ENCODE measurements at places on chromosomes 6 and 20. TPM values are rescaled to one million over a fixed set of nuclear protein-coding genes. Genes with fewer than 3 reads are reported as not detected.

- DNase-seq: no peak
These were observed 44.0 kb downstream of the PTPRA start for GRCh38 chr20:2917266-2917665.

SLC2A4RG gene
- 27.1 TPM for polyA plus RNA-seq

- DNase-seq: no peak
These were observed 714.1 kb downstream of the DHX35 start for GRCh38 chr20:39676241-39676640.

FNDC11 gene
- 0.22 TPM for polyA plus RNA-seq

SLC17A3 gene
- not detected for polyA plus RNA-seq

DNA sequence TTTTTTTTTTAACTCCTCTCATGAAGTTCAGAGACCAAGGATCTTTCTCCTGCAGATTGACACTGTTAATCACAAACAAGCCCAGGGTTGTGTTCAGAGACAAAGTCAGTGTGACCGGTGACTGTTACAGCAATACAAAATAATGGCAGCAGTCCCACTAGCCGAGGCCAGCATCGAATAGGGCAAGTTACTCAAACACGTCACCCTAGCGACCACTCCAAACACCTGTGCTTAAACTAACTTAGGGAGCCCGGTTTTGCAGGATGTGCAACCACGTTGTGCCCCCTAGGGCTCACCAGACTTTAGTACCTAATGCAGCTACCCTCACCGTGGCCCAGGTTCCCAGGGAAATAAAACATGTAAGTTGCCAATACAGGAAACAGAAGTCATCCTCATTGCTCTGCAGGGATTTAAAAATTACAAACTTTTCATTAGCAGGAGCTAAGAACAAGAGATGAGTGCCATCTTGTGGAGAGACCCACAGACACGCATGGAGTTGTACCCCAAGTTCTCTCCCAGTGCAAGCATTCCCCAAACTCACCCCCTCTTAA, 38.1 kb downstream of the FAM50B start:
- DNase-seq: peak; percentile 36

DNA sequence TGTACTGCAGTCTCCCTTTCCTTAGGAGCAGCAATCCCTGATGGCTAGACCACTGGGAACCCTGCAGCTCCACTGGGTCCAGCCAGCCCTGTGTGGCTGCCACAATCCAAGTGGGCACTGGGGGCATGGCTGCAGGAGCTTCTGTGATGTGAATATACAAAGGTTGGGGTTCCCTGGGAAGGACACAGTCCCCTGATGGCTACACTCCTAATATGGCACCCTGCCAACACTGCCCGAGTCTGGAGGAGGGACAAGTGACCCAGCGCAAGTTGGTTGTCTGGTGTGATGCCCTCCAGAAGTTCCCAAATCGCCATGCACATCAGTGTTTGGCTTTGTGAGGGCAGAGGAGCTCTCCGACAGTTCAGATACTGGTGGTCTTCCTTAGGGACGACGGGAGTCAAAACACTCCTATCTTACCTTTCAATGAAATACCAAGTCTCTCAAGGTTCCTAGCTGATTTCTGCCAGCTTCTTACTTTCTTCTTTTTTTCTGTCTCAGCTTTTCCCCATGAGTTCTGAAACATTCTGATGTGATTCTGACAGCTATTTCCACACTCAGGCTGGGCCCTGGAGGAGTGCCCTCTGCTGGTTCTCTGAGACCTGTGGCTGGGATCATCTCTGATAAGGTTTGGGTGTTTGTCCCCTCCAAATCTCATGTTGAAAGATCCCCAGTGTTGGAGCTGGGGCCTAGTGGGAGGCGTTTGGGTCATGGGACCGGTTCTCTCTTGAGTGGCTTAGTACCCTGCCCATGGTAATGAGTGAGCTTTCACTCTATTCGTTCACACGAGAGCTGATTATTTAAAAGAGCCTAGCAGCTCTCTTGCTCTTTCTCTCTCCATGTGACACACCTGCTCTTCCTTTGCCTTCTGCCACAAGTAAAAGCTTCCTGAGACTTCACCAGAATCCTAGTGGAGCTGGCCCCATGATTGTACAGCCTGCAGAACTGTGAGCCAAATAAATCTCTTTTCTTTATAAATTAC, 15.5 kb upstream of the ZFP57 start:
- no peak for DNase-seq

CNR1 gene
- not detected for polyA plus RNA-seq

GRCh38 chr20:63323357-63323981, 30.5 kb downstream of the COL20A1 start:
- no peak for DNase-seq

- no peak for DNase-seq
These were observed 10.9 kb upstream of the RPS6KA2 start for GRCh38 chr6:166637812-166638572.

SEMG1 gene
- polyA plus RNA-seq: not detected

FAM210B gene
- 63.6 TPM for polyA plus RNA-seq

BRD2 gene
- 126 TPM for polyA plus RNA-seq
